ENCODE measurements at places on chromosomes 6 and 20.

GRCh38 chr6:90469906-90470305, 117.0 kb downstream of the MAP3K7 start:
- DNase-seq = no peak

DNA sequence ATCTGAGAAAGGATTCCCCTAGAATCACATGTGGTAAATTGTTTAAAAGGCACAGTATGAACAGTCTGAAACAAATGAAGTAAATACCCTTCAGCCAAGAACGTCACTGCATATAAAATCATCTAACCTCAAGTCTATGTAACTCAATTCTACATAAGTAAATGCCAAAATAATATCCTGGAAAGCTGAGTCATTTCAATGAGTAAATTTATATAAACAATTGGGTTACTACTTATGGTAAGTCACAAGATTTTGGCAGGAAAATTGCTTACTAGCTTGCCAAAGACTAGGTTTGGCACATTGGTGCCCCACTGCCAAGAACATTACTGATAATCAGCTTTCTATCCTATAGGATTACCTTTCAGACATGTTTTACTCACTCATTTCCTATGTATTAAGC, 8.4 kb downstream of the GMDS start:
- DNase-seq = no peak

- no peak for DNase-seq
These were observed 48.4 kb downstream of the EZR start for GRCh38 chr6:158770533-158771330.

GRCh38 chr20:48816282-48817205, 11.3 kb downstream of the PREX1 start:
- no peak for DNase-seq

DNA sequence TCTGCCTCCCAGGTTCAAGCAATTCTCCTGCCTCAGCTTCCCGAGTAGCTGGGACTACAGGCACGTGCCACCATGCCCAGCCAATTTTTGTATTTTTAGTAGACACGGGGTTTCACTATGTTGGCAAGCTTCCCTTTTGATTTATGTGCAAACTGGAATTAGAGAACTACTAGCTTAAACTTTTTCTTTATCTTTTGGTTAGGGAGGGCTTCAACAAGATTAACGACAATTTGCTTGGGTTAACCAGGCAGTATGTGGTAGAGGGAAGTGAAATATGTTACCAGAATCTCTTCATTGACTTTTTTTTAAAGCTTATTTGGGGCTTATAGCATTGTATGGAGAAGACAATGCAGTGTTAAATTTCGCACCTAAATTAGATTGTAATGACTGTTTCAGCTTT, 9.0 kb downstream of the MYO6 start:
- DNase-seq = no peak

GRCh38 chr6:110897433-110897832, 22.8 kb downstream of the AMD1 start:
- DNase-seq = no peak

DNA sequence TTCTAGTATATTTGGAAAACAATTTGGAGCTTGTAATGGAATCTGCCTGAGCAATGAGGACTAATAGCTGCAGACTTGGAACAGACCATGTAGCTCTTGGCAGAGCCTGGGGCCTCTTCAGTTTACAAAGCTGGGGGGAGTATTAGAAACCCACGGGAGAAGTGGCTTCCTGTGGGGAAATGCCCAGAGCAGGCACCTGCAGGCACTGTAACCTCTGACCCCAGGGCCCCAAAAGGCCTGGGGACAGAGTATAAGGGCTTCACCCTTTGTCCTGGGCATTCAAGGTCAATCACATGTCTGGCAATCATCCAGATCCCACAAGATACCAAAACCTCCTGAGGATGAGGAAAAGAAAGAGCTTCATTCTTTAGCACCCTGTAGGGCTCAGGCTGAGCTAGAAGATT, 19.4 kb downstream of the PKIG start:
- peak; percentile 78 for DNase-seq

DNA sequence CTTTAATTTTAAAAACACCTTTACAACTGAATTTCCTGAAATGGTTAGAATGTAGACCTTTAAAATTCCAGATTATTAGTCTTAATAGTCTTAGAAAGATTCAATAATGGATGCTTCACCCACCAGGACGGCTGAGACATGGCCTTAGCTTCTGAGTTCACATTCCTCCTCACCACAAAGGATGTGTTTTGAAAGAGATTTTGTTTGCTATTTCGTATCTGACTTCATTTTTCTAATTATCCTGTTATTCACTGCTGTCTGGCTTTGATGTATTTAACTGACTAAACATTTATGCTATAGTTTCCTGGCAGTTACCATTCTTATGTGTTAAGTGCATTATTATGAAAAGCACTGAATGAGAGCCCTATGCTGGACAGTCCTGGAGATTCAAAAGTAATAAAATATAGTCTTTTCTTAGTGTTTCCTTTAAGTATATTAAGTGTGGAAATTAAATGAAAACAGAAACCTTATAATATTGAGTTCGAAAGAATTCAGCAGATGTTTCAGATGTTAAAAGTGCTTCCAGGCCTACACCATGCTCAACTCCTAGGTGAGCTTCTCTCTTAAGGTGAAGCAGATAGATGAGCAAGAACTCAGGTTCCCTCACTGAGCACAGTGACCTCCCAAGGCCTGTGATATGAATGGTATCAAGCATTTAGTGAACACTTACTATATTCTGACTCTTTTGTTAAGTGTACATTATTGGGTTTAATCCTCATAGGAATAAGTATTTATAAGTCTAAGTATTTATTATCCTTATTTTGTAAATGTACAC, 40.3 kb downstream of the MAP3K4 start:
- DNase-seq = no peak

- DNase-seq = no peak
These were observed 263.0 kb upstream of the PLCB4 start for GRCh38 chr20:8805737-8806442.

DNA sequence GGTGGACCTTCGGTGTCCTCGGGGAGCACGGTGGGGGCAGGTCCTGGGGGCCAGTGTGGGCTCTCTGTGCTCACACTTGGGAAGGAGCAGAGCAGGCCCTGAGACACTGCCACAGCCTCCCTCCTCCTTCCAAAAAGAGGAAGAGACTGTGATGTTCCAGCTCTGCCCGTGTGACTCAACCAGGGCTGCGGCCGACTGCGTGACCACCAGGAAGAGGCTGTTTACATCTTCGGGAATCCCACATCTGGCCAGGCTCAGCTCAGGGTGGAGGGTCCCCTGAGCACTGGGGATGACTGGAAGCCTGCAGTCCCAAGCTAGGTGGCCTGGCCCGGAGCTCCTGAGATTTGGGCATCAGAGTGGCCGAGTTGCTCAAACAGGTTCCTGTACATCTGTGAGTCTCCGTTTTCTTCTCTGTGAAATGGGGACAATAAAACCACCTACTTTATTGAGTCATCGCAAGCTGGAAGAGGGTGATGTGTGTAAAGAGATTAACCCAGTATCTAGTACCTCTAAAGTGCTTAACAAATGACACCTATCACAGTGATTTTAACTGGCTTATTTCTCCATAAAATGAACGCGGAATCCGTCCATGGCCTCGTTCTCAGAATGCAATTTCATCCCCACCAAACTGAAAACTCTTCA, 242.1 kb downstream of the DLL1 start:
- peak; percentile 30 for DNase-seq

GRCh38 chr6:2596222-2596621, 154.5 kb downstream of the MYLK4 start:
- no peak for DNase-seq

DNA sequence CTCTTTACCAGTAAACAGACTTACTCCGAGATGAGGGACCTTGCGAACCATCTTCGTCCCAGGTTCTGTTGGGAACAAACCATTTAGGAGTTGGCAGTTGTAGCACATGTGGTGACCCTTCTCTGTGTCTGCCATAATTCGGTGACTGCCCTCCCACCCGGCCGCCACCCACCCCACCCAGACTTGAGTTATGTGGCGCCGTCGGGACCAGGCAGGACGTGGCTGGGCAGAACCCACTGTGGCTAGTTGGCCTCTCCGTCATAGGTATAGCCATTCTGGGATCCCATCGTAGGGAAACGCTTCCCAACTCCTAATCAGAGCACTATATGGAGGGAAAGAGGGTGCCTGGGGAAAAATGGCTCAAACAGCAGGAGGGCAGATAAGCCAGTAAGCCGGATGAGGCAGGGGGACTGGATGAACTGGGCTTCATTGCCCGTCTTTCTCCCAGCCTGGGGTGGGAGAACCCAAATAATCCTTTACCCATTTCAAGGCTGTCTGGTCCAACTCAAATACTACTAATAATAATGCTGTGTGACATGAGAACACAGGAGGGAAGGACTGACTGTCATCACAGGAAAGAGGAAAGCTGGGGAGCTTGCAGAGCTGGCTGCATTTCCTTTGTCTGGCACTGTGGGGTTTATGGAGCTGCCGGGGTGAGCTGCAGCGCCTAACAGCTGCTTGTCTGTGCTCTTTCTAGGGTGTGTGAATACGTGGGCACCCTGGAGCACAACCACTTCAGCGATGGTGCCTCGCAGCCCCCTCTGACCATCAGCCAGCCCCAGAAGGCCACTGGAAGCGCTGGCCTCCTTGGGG, 73.0 kb upstream of the PBOV1 start:
- no peak for DNase-seq

GRCh38 chr6:64527899-64528298, 892.3 kb downstream of the PHF3 start:
- DNase-seq = no peak

DNA sequence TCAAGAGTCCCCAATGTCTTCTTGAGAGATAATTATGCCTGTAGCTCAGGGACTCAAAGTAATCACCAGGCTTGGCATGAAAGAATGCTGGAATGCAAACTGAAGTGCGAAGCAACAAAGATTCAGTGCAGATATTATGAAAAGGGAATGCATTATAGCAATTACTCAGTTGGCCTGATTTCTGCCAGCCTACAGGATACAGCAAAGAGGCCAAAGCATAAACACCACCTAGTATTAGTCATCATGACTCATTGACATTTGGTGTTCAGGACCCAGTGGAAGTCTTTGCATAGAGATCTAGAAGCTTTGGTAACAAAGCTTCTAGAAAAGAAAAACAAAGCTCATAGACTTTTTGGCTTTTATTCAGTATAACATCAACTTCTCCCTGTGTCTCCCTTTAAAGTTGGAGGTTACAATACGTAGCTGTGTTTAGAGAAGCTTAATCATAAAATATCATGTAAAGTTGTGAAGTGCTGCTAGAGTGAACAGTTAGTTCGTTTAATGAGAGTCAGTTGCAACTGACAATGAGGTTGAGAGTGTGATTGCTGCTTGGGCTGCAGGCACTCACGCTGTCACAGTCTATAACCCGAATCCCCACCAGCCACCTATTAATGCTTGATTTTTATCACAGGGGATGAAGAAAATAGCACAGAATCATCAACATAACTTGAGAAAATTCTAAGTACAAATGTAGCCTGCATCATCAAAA, 932.7 kb downstream of the TFAP2A start:
- DNase-seq = no peak

GRCh38 chr20:1144401-1145172, 26.2 kb downstream of the PSMF1 start:
- no peak for DNase-seq

- DNase-seq = no peak
These were observed 97.5 kb downstream of the DLL1 start for GRCh38 chr6:170193326-170193821.

DNA sequence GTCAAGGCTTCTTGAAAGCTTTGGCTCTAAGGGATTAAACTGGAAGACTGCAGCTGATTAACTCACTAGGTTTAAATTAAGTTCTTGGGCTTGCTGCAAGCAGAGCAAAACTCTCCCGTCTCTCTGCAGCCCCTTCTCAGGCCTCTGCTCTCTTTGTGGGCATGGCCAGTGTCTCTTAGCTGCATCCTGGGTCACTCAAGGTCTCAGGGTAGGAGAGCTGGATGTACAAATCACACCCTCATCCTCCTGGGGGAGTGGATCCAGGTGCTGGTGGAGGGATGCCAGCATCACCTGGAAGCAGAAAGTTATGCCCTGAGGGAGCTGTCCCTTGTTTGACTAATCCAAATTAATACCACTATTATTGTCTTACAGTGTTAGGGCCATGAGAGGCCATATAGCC, 35.8 kb downstream of the GCM1 start:
- no peak for DNase-seq

- no peak for DNase-seq
These were observed 5.2 kb downstream of the HIVEP1 start for GRCh38 chr6:12017263-12017662.

- DNase-seq = no peak
These were observed 1.1 kb upstream of the PSMB8 start for GRCh38 chr6:32844839-32845383.

GRCh38 chr6:23696992-23697391, 429.0 kb upstream of the NRSN1 start:
- peak; percentile 42 for DNase-seq

DNA sequence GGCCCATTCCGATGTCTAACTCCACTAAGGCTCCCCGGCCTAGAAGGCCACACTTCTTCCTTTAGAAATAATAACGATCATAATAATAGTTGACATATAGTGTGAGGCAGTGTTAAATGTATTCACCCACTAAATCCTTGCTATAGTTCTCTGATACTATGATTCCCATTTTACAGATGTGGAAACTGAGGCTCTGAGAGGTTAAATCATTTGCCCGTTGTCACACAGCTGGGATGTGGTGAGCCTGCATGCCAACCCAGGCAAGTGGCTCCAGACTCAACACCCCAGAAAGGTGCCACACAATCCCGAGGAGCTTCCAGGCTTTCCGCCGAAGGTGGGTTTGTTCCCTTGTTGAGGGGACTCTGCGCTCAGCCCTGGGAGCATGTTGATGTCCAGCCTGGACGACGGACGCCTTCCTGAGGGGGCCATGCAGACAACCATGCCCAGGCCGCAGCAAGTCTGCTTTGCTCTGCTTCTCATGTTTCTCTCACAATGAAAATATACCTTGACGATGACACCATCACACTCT, 104.6 kb upstream of the CDYL start:
- DNase-seq = no peak

DNA sequence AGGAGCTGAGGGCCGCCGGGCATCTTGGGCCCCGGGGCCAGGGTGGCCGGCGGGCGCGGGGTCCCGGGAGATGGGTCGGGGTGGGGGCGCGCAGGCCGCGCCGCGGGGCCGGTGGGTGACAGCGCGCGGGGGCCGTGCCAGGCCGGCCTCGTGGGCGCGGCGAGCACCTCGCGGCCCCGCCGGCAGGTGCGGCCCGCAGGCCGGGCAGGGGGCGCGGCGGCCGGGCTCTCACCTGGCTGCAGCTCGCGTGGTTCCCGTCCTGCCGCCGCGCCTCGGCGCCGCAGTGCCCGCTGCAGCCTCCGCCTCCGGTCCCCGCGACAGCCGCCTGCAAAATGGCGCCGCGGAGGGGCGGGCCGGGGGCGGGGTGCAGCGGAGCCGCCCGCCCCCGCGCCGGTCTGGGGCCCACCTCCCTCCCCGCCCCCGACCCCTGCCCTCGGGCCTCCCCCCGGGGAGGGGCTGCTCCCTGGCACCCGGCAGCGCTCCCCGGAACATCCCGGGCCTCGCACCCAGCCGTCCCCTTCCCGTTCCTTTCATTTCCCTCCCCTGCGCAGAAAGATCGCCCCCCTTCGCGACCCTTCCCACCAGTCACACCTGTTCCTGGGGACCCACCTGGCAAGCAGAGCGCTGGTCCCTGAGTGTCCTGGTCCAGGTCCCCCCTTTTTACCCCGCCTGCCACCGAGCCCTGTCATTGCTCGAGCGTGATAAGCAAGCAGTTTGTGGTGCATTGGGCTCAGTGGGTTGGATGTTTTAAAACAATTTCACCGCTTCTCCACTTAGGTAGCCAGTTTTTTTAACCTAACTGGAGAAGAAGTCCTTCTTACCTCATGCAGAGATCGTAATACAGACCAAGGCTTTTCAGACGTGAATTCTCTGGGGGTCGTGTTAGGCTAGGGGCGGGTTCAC, at the start of gene SLC23A2:
SLC23A2 (minus strand) TSS at position 337 of the 903 bp plus-strand sequence. CDS start 68,948 bp downstream, outside the sequence.
- DNase-seq = peak; percentile 16
